Brain (organoid and tissue), 16 donors: ENCODE measurements at places on chromosomes 12 and 14.

- DNase-seq: no peak
These were observed 12.8 kb upstream of the OR4E1 start for GRCh38 chr14:21686468-21686867.

- DNase-seq: no peak
These were observed 3.7 kb upstream of the SLC15A5 start for GRCh38 chr12:16281157-16281556.

- DNase-seq: no peak
These were observed 4.0 kb downstream of the RBM19 start for GRCh38 chr12:113961921-113962710.

GRCh38 chr14:63853831-63854293, 1.1 kb downstream of the SYNE2 start:
- DNase-seq: peak; percentile 70

DNA sequence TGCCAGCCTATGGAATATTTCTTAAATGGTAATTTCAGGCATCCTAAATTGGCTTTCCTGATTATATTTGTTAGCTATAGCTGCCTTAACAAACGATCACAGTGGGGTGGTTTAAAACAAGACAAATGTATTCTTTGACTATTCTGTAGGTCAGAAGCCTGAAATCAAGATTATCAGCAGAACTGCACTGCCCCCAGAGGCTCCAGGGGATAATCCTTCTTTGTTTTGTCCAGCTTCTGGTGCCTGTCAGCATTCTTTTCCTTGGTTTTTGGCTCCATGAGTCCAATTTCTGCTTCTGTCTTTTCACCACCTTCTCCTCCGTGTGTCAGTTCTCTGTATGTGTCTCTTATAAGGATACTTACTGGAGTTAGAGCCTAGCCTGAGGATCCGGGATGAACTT, 1282.2 kb upstream of the USP15 start:
- no peak for DNase-seq
